ENCODE measurements at places on chromosomes 3 and 15.

GRCh38 chr3:5463991-5464390 is 276.5 kb downstream of the EDEM1 start:
- no peak for DNase-seq

- DNase-seq = no peak
These were observed 189.9 kb downstream of the VGLL3 start for GRCh38 chr3:86801066-86801465.

DNA sequence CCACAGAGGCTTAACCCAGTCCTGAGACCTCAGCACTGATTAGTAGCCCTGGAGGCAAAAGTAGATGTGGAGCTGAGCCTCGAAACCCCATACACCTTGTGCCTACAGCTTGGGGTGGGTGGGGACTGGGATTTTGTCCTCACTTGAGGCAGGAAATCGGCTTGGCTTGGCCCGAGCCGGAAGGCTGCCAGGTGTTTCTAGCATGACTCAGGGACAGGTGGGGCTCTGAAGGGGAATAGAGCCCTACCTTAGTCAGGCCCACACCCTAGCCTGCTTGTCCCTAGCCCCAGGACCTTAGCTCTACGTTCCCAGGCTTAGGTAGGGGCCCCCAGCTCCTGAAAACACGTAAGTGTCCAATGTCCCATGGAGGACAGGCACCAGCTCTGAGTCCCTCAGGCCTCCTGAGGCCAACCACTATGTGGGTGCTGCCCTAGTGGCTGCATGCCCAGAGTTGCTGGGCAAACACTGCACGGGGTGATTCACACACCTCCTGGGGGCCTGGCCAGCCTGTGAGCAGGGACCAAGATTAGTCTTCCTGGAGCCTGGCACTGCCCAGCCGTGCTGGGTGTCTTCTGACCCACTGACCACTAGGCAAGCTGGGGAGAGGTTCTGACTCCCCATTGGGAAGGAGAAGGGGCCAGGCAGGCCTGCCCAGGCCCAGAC is 3.1 kb downstream of the MST1R start:
- DNase-seq = no peak

DNA sequence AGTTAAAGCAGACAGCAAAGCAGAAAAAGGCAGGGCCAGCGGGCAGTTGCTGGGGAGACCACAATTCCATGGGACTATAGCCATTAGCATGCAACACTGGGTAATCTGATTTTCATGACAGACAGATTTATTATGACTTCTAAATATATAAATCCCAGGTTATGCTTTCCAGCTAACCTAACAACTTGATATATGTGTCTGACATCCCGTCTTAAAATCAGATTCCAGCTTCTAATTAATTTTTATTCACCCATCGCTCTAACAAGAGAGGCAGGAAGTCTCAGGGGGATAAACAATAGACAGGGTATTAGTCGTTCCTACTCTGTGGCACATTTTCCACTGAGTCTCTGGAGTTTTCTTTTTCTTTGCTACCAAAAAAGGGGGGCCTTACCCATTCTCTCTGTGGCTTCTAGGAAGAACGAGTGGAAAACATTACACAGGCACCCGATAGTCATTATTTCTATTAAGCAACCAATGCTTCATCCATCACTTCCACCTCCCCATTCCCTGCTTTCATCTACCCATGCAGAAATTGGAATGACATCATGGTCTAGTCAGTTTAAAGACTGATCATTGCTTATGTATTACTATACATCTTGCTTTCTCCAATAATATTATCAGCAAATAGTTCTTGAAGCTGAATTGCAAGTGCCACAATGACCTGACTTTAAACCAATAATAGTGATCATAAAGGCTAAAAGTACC is 173.1 kb downstream of the FHIT start:
- DNase-seq = no peak

- no peak for DNase-seq
These were observed 5.8 kb downstream of the RBMS3 start for GRCh38 chr3:29286478-29287240.

- no peak for DNase-seq
These were observed 94.5 kb downstream of the FBN1 start for GRCh38 chr15:48550822-48551525.

DNA sequence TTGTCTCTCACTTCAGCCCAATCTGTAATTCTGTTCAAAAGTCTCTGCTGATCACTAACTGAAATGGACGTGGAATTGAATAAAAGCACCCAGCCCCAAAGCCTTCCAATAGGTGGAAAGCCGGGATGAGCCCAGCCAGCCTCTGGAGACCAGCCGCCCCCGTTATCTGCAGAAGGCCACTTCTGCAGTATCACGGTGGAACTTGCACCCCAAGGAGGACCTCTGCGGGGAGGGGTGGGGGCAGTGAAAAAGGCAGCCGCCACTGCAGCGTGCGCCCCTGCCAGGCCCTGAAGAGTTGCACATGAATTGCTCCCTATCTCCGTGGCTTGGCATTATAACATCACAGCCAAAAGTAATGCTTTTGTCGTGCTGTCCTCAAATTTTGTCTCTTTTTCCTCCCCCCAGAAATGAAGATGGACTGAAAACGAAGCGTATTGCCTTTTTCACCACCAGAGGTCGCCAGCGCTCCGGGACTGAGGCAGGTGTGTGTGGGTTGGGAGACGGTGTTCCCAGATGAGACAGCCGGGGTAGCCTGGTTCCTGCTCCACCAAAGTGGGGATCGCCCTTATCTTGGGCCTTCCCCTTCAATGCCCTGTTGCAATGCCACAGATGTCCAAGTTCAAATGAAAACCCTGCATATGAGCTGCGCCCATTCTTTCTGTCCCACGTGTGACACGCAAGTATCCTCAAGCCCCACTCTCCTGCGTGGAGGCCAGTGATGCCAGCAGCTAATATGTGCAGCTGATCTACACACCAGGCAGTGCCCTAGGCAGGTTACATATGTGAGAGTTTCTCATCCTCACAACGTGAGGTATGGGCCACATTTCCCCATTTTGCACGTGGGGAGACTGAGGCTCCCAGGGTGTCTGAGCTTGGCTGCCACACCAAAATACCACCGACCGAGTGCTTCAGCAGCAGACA is 96.0 kb downstream of the LRRK1 start:
- peak; percentile 67 for DNase-seq

- no peak for DNase-seq
These were observed 21.5 kb downstream of the TKT start for GRCh38 chr3:53234130-53234840.

DNA sequence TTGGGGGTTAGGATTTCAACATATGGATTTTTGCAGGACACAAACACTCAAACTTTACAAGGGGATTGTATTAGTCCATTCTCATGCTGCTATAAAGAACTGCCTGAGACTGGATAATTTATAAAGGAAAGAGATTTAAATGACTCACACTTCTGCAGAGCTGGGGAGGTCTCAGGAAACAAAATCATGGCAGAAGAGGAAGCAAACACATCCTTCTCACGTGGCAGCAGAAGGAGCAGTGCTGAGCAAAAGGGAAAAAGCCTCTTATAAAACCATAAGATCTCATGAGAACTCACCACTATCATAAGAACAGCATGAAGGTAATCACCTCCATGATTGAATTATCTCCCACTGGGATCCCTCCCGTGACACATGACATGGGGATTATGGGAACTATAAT is 1183.1 kb downstream of the ZPLD1 start:
- DNase-seq = no peak

- no peak for DNase-seq
These were observed 1464.5 kb downstream of the ZPLD1 start for GRCh38 chr3:103899328-103899727.

- no peak for DNase-seq
These were observed 1.1 kb downstream of the PLXNB1 start for GRCh38 chr3:48428572-48429316.

GRCh38 chr15:77603611-77604336 is 28.9 kb downstream of the LINGO1 start:
- no peak for DNase-seq

GRCh38 chr15:79365765-79366164 is 54.9 kb downstream of the TMED3 start:
- no peak for DNase-seq

DNA sequence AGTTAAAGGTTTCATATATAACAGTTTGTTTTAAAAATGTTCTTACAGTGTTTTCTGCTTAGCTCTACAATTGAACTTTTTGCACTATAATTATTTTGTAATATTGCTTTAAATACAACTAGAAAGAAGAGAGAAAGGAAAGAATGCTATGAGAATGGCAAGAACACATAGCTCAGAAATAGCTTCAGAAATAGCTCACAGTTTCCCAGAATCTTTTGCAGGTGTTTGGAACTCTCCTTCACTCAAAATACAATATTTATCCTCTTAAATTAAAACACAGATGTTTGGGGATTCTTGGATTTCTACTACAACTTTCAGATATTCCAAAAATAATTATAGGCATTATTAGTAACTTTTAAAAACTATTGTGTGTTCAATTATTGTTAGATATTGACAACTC is 658.0 kb upstream of the DPPA4 start:
- no peak for DNase-seq

- no peak for DNase-seq
These were observed 60.9 kb downstream of the UMPS start for GRCh38 chr3:124791142-124791541.

Data from activated T-cell treated with anti-CD3 and anti-CD28 coated beads, Interleukin-2, amount 50 U/mL, for 1 hour (primary cell).